ENCODE measurements at places on chromosomes 3 and 15. TPM values are rescaled to one million over a fixed set of nuclear protein-coding genes. Genes with fewer than 3 reads are reported as not detected.

The LAMB2 gene
- 32.7 TPM for total RNA-seq

The TM6SF1 gene
- total RNA-seq, result 1.7 TPM

The CPNE9 gene
- not detected for total RNA-seq

The STRIT1 gene
- total RNA-seq, result not detected

The CCDC54 gene
- not detected for total RNA-seq

The SLC51B gene
- total RNA-seq, result not detected

The TRH gene
- not detected for total RNA-seq

The NR2E3 gene
- not detected for total RNA-seq

The ZBED2 gene
- total RNA-seq, result not detected

The NMD3 gene
- 52.0 TPM for total RNA-seq

The PARP15 gene
- total RNA-seq, result not detected

The MAP6D1 gene
- total RNA-seq, result not detected

The MOBP gene
- not detected for total RNA-seq

The HCLS1 gene
- total RNA-seq, result not detected

Data from MG63 (cell line).